ENCODE measurements at places on chromosomes 2 and 18. TPM values are rescaled to one million over a fixed set of nuclear protein-coding genes. Genes with fewer than 3 reads are reported as not detected.

- H3K27me3 ChIP-seq = no peaks in the 10 kb centered on the region
- H3K27ac ChIP-seq = no peak overlapping the region
- DNase-seq = no peak
- H3K4me1 ChIP-seq = no peaks in the 10 kb centered on the region
- no peak overlapping the region for H3K4me3 ChIP-seq
These were observed 36.7 kb downstream of the INHBB start for GRCh38 chr2:120382541-120383144.

DNA sequence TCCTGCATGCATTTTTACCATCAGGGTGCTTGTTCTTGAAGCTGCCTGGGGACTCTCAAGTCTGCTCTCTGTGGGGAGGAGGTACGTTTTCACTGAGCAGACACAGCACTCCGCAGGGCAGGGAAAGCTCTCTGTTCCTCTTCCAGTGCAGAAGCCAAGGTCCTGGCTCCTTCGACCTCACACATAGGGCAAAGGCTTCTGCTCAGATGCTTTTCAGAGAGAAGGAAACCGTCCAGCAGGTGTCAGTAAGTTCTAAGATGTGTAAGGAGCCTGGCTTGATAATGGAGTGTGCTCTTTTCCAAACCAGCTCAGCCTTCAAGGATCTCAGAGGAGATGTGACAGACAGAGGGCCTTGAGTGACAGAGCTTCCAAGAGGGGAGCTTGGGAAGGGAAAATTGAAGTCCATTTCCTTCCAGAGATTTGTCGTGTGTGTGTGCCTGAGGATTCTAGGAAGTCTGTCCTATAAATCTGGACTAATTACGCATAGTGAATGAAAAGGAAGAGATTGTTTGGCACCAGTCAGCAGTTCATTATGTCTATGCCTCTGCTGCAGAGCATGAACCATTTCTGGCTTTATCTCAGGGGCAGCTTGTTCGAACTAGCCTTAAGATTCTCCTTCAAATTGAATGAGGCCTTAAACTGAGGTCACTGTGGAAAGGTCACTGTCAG, 67.3 kb upstream of the UPP2 start:
- no peak overlapping the region for H3K4me3 ChIP-seq
- H3K36me3 ChIP-seq = no peaks in the 10 kb centered on the region
- no peaks in the 10 kb centered on the region for H3K4me1 ChIP-seq
- peak; percentile 74 for DNase-seq

GRCh38 chr18:34928088-34928753, 113.0 kb upstream of the MAPRE2 start:
- H3K4me1 ChIP-seq = no peaks in the 10 kb centered on the region
- DNase-seq = no peak
- no peaks in the 10 kb centered on the region for H3K36me3 ChIP-seq

DNA sequence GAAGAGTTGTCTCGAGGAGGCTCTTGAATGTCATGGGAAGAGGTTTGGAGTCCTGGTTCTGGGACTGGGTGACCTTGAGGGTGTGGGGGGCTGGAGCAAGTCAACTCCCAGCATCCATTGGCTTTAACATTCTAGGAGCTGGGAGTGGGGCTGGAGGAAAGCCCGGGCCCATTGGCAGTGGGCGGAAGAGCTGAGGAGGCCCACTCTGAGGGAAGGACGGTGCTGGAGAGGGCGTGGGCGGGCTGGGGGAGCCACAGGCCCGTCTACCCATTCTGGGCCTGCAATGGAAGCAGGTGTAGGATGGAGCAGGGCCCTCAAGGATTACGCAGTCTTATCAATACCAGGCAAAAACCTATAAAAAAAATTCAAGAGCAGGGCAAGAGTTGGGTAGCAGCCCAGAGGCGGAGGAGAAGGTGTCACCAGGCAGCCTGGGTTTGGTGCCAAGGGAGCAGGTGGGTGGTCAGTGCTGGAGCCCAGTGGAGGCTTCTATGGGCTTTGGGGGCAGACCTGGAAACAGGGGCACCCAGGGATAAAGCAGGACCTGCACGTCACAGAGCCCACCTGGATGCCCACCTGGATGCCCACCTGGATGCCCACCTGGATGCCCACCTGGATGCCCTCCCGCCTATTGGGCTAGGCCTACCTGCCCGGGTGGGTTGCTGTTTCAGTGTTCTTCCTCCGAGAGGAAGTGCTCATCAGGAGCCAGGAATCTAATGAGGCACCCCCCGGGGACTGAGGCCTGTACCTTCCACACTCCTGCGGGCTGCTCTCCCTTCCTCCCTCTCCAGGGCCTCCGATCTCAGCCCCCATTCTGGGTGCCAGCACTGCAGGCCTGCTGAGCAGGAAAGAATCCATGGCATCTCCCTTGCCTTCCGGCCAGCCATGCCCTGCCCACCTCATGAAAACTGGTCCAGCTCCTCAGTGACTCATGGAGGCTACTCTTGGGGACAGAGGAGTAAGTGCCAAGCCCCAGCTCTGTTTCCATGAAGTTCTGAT, 71.3 kb downstream of the CTIF start:
- no peaks in the 10 kb centered on the region for H3K27me3 ChIP-seq
- peaks cover 6% of the 10 kb centered on the region for H3K4me1 ChIP-seq
- H3K36me3 ChIP-seq = no peaks in the 10 kb centered on the region
- H3K27ac ChIP-seq = no peak overlapping the region

Gene ATP6V1B1
- not detected for total RNA-seq

Gene EGR4
- not detected for total RNA-seq

- H3K4me1 ChIP-seq = no peaks in the 10 kb centered on the region
- DNase-seq = no peak
- H3K4me3 ChIP-seq = no peak overlapping the region
- H3K36me3 ChIP-seq = no peaks in the 10 kb centered on the region
These were observed 68.8 kb downstream of the GALNT13 start for GRCh38 chr2:153940511-153940910.

DNA sequence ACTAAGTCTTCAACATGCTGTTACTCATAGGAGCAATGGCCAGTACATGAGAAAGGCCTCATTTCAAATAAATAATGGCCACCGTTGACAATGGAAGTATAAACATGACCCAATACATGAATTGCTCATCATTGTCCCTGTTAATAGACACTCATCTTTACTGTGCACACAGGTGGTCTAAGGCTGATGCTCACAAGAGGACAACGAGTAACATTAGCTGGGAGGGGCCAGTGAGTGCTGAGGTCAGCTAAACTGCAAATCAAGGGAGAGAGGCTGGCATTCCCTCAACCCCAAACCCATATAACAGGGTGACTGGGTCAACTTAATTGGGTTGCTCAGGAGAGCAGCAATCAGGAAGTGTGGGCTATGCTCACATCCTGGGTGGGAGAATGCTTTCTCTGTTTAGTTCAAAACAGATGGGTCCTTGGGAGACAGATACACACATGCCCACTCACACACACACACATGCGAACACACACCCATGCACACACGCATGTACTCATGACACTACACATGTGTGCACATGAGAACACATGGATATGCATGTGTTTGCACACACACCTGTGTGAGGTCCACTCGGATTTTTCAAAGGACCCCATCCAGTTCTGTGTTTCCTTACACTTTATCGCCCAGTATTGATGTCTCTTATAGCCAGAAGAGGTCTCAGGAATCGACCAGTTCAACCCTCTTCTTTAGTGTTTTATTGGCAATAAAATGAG, 172.0 kb downstream of the INHBB start:
- no peak for DNase-seq
- no peak overlapping the region for H3K27ac ChIP-seq
- H3K4me3 ChIP-seq = no peak overlapping the region
- H3K4me1 ChIP-seq = no peaks in the 10 kb centered on the region
- H3K36me3 ChIP-seq = no peaks in the 10 kb centered on the region

- no peak overlapping the region for H3K27ac ChIP-seq
- H3K27me3 ChIP-seq = no peaks in the 10 kb centered on the region
- H3K36me3 ChIP-seq = no peaks in the 10 kb centered on the region
- no peaks in the 10 kb centered on the region for H3K4me1 ChIP-seq
These were observed 253.0 kb upstream of the NCKAP5 start for GRCh38 chr2:133821107-133821760.

GRCh38 chr2:199810422-199811171, 40.4 kb downstream of the FTCDNL1 start:
- no peaks in the 10 kb centered on the region for H3K4me1 ChIP-seq
- H3K36me3 ChIP-seq = no peaks in the 10 kb centered on the region
- H3K4me3 ChIP-seq = no peak overlapping the region
- no peak overlapping the region for H3K27ac ChIP-seq
- no peaks in the 10 kb centered on the region for H3K27me3 ChIP-seq
- DNase-seq = no peak

- DNase-seq = no peak
- no peaks in the 10 kb centered on the region for H3K4me1 ChIP-seq
- H3K27me3 ChIP-seq = no peaks in the 10 kb centered on the region
- no peaks in the 10 kb centered on the region for H3K36me3 ChIP-seq
These were observed 304.3 kb downstream of the HRH4 start for GRCh38 chr18:24764766-24765165.

Gene LIMS3
- total RNA-seq = 0.74 TPM

- no peaks in the 10 kb centered on the region for H3K27me3 ChIP-seq
- H3K36me3 ChIP-seq = peaks cover 4% of the 10 kb centered on the region
- no peaks in the 10 kb centered on the region for H3K4me1 ChIP-seq
- no peak overlapping the region for H3K4me3 ChIP-seq
- no peak for DNase-seq
These were observed 150.1 kb downstream of the PTRHD1 start for GRCh38 chr2:24643051-24643450.

- H3K36me3 ChIP-seq = no peaks in the 10 kb centered on the region
- H3K4me1 ChIP-seq = no peaks in the 10 kb centered on the region
- H3K27me3 ChIP-seq = no peaks in the 10 kb centered on the region
- no peak overlapping the region for H3K27ac ChIP-seq
These were observed 45.6 kb upstream of the RNU4ATAC start for GRCh38 chr2:121485039-121485438.

Gene PAX3
- not detected for total RNA-seq

- peaks cover 13% of the 10 kb centered on the region for H3K27me3 ChIP-seq
- DNase-seq = no peak
- H3K36me3 ChIP-seq = no peaks in the 10 kb centered on the region
- H3K4me3 ChIP-seq = no peak overlapping the region
These were observed 80.5 kb upstream of the UPP2 start for GRCh38 chr2:158021226-158021625.

Gene ANKRD29
- not detected for total RNA-seq

Gene IL36A
- total RNA-seq = not detected

Gene ZNF521
- total RNA-seq = 2.3 TPM

Gene INPP5D
- 5.6 TPM for total RNA-seq

- H3K4me3 ChIP-seq = no peak overlapping the region
- peaks cover 5% of the 10 kb centered on the region for H3K27me3 ChIP-seq
- DNase-seq = no peak
- no peaks in the 10 kb centered on the region for H3K36me3 ChIP-seq
These were observed 50.9 kb upstream of the PLB1 start for GRCh38 chr2:28444956-28445355.

- H3K4me3 ChIP-seq = no peak overlapping the region
- no peaks in the 10 kb centered on the region for H3K4me1 ChIP-seq
- H3K36me3 ChIP-seq = no peaks in the 10 kb centered on the region
- H3K27me3 ChIP-seq = peaks cover 8% of the 10 kb centered on the region
- no peak for DNase-seq
These were observed 101.8 kb upstream of the ASB18 start for GRCh38 chr2:236366049-236366387.

GRCh38 chr2:111062417-111062816, 58.3 kb upstream of the BCL2L11 start:
- no peaks in the 10 kb centered on the region for H3K36me3 ChIP-seq
- peaks cover 5% of the 10 kb centered on the region for H3K27me3 ChIP-seq
- H3K4me1 ChIP-seq = no peaks in the 10 kb centered on the region
- DNase-seq = no peak
- H3K4me3 ChIP-seq = no peak overlapping the region

GRCh38 chr2:32862269-32863055, 84.3 kb upstream of the LTBP1 start:
- H3K36me3 ChIP-seq = no peaks in the 10 kb centered on the region
- H3K4me1 ChIP-seq = no peaks in the 10 kb centered on the region
- H3K4me3 ChIP-seq = no peak overlapping the region
- no peak overlapping the region for H3K27ac ChIP-seq

GRCh38 chr2:230891509-230891908, 26.8 kb downstream of the ITM2C start:
- H3K27me3 ChIP-seq = peaks cover 2% of the 10 kb centered on the region
- no peak for DNase-seq
- no peaks in the 10 kb centered on the region for H3K4me1 ChIP-seq

Gene CSRNP3
- 0.04 TPM for total RNA-seq

Gene ACTR3
- total RNA-seq = 310 TPM

DNA sequence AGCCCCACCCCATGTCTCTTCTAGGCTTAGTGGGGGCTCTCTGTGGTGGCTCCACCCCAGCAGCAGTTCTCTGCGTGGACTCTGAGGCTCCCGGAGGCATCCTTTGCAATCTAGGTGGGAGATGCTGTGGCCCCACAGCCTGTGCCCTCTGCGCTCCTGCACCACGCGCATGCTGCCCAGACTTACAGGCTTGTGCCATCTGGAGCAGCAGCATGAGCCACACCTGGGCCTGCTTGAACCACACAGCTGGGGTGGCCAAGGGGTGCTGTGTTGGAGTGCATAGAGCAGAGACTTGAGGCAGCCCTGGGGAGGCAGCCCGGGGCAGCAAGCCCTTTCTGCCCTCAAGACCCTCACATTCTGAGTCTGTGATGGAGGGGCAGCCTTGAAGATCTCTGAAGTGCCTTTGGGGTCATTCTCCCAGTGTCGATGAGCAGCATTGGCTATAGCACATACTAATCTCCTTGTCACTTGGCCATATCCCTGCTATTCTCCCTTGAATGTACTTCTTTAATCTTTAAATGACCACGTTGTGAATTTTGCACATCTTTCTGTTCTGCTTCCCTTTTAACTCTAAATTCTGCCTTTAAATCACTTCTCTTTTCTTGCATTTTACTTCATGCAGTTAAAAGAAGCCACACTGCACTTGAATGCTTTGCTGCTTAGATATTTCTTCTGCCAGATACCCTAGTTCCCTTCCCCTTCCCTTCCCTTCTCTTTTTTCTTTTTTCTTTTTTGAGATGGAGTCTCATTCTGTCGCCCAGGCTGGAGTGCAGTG, 62.4 kb downstream of the NCAPH start:
- no peaks in the 10 kb centered on the region for H3K4me1 ChIP-seq
- peaks cover 52% of the 10 kb centered on the region for H3K27me3 ChIP-seq
- H3K36me3 ChIP-seq = no peaks in the 10 kb centered on the region
- no peak overlapping the region for H3K4me3 ChIP-seq

DNA sequence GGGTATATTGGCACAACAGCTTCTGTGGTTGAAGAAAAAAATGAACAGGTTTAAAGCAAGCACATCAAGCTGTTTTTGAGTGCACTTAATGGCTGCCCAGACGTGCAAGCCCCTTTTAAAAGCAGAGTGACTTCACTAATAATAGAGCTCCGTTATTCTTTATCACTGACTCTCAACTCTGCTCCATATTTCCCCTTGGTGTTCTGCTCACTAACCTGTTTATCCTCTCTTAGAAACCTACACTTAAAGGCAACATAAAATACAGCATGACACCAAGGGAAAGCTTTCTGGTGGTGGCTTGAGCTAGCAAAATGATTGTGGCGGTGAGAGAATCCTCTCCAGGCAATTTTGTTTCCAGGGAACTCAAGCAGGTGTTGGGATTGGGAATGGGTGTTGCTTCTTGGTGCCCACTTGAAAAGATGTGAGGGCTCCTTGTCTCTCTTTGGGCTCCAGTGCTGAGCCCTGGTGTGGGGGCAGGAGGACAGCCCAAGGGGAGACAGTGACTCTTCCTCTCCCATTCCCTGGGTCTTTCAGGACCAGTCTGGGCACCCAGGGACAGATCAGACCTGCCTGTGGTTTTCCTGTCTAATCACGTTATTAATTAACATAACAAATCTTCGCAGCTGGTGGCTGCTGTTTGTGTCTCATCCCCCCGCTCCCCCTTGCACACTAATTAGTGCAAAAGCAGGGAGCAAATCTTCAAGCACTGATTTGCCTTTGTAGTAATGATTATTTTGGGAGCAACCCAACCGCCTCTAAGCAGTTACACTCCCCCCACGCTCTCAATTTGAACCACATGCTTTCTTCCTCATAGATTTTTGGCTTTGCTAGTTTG, 289.4 kb upstream of the CXCR4 start:
- no peak for DNase-seq
- no peak overlapping the region for H3K27ac ChIP-seq
- no peaks in the 10 kb centered on the region for H3K36me3 ChIP-seq
- H3K27me3 ChIP-seq = no peaks in the 10 kb centered on the region

All from K562 (cell line).